ENCODE measurements at places on chromosomes 7 and 10. TPM values are rescaled to one million over a fixed set of nuclear protein-coding genes. Genes with fewer than 3 reads are reported as not detected.

Gene PDK4
- 11.7 TPM for total RNA-seq

GRCh38 chr7:111846898-111847297 lies 284.6 kb upstream of the IMMP2L start:
- DNase-seq: no peak

- DNase-seq: no peak
Observed at GRCh38 chr7:100080907-100081534, 502 bp downstream of the ZNF3 start.

- no peak for DNase-seq
Observed at GRCh38 chr10:5983774-5984173, 6.4 kb upstream of the IL15RA start.

Data from type B pancreatic cell (in vitro differentiated cells).